Stimulated activated CD8-positive, alpha-beta memory T cell treated with anti-CD3 and anti-CD28 coated beads, Interleukin-7, amount 100 ng/mL, for 24 hours (primary cell): ENCODE measurements at places on chromosomes 6 and 20.

GRCh38 chr20:32559753-32560380 is 25.3 kb downstream of the NOL4L start:
- no peak for DNase-seq

DNA sequence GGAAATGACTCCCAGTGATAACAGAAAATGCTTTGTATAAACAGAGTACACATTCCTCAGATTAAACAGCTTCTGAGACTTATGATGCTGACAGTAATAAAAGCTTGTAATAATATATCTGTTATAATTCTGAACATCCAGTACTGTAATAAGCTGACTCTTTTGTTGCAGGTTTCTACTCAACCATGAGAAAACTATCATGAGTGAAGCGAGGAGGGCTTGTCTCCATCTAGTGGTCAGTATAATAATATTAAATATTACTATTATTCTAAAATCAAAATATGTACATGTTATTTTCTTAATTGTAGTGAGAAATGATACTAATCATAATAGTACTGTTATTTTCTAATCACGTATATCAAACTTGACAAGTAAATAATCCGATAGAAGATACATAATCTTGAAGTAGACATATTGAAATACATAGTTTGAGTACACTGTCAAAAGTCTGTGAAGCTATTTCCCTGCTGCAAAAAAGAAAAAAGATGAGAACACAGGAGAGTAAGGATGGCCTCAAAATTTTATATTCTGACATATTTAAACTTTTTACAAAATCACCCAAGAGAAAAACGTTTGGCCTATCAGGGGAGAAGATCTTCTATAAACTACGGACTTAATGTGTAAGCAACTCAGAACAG is 183.1 kb downstream of the MOXD1 start:
- DNase-seq, result no peak

DNA sequence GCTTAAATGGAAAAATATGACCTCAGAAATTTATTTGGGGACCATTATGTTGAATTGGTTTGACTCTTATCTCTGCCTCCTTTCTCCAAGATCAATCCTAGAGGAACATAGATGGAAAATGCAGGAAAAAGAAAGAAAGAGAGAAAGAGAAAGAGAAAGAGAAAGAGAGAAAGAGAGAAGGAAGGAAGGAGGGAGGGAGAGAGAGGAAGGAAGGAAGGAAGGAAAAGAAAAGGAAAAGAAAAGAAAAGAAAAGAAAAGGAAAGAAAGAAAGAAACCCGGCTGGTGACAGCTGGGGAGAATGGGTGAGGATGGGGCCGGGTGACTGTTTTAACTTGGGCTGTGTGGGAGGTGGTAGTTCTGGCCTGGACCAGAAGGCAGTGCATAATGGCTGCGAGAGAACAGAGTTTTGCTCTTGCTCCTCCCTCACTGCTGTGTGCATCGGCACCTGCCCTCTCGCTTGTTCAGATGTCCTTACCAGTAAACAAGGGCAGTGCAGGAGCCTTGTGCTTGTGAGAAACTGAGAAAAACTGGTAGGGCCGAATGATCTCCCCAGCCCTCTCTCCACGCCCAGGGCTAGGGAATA is 24.7 kb downstream of the GLO1 start:
- DNase-seq, result no peak

DNA sequence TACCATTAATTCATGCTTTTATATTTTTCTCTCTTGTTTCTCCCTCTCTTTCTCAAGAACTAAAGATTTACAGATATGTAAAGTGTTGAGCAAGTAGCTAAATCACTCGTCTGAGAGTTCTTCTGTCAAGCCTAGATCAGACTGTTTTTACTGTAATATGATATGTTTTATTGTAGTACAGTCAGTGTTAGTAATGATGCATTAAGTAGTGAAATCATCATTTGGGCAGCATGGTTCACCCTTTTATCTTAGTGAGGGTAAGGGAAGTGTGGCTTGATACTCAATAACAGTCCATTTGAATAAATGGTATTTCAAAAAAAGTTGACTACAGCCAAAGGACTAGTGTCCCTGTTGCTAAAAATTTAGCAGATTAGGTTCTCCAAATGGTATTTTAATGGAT is 9.2 kb downstream of the CYB5R4 start:
- DNase-seq, result no peak

DNA sequence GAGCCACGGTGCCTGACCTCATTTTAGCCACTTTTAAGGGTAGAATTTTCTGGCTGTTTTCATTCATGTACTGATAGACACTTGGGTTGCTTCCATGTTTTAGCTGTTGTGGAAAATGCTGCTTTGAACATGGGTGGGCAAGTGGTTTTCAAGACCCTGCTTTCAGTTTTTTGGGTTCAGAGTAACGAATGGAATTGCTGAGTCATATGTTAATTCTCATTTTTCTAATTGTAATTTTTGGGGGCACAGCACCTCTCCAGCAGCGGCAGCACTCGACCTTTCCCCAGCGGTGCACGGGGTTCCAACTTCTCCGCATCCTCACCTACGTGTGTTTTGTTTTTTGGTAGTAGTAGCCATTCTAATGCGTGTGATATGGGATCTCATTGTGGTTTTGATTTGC is 5.4 kb downstream of the NQO2 start:
- DNase-seq, result no peak

DNA sequence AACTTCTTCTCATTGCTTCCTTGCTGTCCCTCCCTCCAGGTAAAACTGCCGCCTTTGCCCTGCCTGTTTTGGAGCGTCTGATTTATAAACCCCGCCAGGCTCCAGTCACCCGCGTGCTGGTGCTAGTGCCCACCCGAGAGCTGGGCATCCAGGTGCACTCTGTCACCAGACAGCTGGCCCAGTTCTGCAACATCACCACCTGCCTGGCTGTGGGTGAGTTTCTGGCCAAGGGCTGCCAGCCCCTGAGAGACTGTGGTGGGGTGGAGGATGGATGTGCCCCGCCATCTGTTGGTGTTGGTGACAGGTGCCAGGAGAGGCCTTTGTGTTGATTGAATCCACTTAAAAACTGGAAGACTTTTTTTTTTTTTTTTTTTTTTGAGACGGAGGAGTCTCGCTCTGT is 9.5 kb downstream of the DDX27 start:
- no peak for DNase-seq

- no peak for DNase-seq
Observed at GRCh38 chr6:167731731-167732422, 94.8 kb upstream of the AFDN start.

- DNase-seq, result no peak
Observed at GRCh38 chr20:35907017-35907701, 47.1 kb downstream of the SCAND1 start.

DNA sequence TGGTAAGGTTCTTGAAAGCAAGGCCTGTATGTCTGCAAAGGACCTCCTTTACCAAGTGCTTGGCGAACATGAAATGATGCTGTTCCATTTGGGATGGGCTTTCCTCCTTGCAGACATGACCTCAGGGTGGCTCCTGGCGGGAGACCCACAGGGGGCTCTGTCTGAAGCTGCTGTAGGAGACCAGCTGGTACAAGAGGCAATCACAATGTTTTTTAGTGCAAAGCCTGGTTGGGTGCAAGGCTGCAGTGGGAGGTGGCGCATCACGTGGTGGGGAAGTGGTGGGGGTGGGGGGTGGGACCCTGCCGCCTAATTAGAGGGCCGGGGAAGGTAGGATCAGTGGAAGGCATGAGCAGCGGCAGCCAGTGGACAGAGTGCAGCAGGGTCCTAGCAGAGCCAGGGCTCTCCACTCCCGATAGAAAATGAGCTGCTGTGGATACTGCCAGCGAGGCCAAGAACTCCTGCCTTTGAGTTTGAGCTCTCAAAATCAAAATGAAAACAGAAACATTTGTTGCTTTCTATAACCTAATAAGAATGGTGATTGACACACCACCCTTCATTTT is 9.1 kb upstream of the ARMC2 start:
- no peak for DNase-seq

GRCh38 chr20:63706027-63706695 is 1.6 kb downstream of the ARFRP1 start:
- DNase-seq, result no peak

GRCh38 chr6:139249395-139249794 is 42.4 kb downstream of the TXLNB start:
- DNase-seq, result peak; percentile 9

DNA sequence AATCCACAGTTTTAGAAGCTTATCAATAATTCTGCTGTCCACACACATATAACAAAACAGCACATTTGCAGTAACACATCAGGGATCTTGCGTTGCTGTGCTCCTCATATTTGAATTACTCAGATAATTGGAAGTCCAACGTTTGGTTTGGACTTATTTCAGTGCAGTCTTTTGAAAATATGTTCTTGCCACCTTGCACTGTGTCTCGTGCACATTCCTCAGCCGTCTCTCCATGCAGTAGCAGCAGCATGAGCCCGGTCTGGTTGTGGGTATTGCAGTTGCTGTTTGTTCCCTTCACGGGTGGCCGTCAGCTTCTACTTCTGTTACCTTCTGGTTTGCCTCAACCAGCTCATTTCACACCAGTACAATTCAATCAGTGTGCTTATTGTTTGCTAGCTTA is 215.5 kb downstream of the SLC24A3 start:
- DNase-seq, result no peak

GRCh38 chr6:29764422-29765196 is 41.4 kb downstream of the HLA-F start:
- no peak for DNase-seq

GRCh38 chr6:436308-437036 is 44.9 kb downstream of the IRF4 start:
- no peak for DNase-seq

DNA sequence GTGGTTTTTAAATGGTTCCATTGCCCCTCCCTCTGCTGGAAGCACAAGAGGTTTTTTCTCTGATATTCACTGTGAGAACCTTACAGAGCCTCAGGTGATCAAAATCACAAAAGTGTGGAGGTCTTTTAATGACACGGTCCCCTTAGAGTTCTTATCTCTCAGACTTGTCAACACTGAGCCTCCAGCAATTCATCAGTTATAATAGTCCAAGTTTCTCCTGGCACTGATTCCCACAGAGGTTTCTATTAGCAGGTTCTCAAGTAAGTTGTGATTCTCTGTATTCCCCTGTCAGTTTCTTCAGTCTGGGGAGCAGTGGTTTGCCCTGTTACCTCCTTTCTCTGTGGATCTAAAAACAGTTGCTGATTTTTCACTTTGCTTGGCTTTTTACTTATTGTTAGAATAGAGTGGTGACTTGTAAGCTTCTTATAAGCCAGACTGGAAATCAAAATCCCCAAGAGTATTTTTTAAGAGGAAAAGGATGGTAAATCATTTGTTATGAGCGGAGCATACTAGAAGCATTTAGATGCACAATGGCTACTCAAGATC is 157.4 kb upstream of the BMP5 start:
- DNase-seq, result no peak

DNA sequence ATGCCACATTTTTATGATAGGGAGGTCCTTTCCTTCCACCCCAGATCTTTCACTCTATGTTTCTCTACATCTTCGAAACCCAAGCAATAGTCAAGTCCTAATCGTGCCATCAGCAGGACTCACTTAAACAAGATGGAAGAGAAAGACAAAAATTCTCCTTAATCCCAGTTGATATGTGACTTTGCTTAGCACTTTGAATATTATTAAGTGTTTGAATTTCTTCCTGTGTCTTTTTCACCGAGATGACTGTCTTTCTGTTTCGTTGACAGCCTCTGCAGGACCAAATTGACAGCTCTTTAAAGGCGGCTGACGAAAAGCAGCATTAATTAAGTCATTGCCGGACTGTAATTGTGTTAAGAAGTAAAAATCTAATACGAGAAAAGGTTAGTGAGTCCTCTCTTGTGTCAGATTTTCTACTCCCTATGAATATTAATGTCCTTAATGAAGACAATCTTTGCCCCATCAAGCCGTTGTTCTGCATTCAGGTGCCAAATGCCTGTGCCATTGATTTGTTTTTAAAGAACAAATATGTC is 208.8 kb upstream of the TSHZ2 start:
- DNase-seq, result no peak

- DNase-seq, result no peak
Observed at GRCh38 chr6:111716325-111716724, 110.6 kb upstream of the TRAF3IP2 start.

DNA sequence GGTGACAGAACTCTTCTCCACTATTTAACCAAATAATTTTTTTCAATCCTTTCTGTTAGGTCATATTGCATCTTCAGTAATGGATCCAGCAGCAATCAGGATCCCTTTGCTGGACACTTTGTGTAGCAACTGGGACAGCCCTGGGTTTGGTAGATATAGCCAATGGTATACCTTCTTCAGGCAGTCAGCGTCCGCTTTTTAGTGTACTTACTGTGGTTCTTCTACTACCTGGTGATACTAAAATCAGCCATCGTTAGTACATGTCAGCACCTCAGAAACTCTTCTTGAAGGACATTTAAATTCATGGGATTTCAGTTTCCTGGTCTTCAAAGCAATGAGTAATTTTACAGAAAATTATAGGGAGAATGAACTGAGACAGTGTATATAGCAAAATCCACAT is 93.5 kb downstream of the ADGRG6 start:
- DNase-seq, result no peak

- DNase-seq, result no peak
Observed at GRCh38 chr6:143718472-143718871, 40.7 kb downstream of the PHACTR2 start.

- DNase-seq, result peak; percentile 4
Observed at GRCh38 chr20:36384022-36384619, 78.0 kb downstream of the DLGAP4 start.
